ENCODE measurements at places on chromosomes 2 and 18.

DNA sequence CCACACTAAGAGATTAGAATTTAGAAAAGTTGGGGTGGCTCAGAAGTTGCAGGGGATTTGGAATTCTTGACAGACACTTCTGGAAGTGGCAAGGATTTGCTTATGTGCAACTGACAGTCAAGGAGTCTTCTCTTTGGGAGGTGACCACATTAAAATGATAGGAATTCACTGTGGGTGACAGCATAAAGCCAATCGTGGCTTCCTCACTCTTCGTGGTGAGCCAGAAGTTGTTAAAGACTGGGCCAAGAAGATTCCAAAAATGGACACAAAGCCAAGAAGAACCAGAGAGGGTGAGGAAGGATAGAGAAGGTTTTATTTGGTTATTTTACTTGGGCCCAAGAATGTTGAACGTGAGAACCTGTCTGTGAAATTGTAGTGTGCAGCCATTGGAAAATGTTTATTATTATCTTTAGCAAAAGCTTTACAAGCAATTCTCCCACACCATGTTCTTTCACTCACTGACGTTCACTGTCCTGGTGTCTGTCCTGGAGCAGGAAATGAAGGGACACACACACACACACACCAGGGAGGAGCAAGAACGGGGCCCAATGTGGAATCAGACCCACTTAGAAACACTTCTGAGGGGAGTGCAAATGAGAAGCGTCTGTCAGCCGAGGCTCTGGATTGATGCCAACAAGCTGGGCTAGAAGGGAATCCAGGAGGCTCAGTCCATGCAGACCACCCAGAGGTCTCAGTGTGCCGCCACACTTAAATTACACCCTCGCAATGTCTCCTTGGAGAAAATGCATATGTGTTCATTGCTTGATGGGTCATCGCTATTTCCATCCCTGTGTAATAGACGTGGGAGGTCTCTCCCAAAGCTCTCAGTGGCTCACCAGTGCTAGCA, 37.2 kb downstream of the STEAP3 start:
- DNase-seq, result no peak

DNA sequence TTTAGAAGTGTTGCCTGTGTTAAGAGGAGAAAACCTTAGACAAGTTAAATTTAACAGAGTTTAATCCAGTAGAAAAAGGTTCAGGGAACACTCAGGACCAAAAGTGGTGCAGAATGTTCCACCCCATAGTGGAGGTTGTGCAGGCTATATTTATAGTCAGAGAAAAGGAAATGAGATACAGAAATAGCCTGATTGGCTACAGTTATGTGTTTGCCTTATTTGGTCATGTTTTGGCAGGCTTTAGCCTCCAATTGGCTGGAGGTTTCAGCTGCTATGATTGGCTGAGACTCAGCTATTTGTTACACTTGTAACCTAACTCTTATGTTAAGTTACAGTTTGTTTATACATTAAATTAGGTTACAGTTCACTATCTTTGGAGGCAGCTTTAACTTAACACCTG, 4.2 kb downstream of the STAMBP start:
- DNase-seq, result no peak

- no peak for DNase-seq
These were observed at the start of gene SFTPB for GRCh38 chr2:85668009-85668856. Gene SFTPB, minus strand, starts transcription at chr2:85668199. Its CDS starts 16 bp downstream, at chr2:85668183.

- DNase-seq, result no peak
These were observed 80.9 kb downstream of the CABYR start for GRCh38 chr18:24219561-24220317.

DNA sequence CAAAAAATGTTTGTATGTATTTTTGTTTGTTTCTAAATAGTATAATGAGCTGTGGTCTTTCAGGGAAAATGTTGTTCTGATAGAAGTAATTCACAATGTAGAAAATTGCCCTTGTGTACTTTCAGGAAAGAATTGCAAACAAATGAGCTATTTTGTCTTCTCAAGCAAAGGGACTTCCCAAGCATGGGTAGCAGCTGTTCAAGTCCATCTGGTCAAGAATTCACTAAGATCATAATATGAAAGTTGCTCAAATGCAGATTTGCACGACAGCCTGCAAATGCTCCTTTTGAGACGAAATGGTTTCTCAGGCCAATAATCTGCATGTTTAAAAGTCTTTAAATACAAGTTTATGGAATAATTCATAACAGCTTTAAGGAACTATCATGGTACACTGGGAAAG, 51.9 kb upstream of the HNMT start:
- no peak for DNase-seq

- DNase-seq, result peak; percentile 87
These were observed at the start of gene CASP8 for GRCh38 chr2:201260302-201260800. Gene CASP8, plus strand, starts transcription at chr2:201260536. Its CDS starts 5,951 bp downstream, at chr2:201266487.

Data from CD4-positive, alpha-beta T cell treated with Interleukin-15 for 4 hours (primary cell).